ENCODE measurements at places on chromosomes 3 and 15. TPM values are rescaled to one million over a fixed set of nuclear protein-coding genes. Genes with fewer than 3 reads are reported as not detected.
A peak's percentile ranks its signal among the peaks of the same experiment; 100 is the strongest.

Gene ACP3
- total RNA-seq: not detected

DNA sequence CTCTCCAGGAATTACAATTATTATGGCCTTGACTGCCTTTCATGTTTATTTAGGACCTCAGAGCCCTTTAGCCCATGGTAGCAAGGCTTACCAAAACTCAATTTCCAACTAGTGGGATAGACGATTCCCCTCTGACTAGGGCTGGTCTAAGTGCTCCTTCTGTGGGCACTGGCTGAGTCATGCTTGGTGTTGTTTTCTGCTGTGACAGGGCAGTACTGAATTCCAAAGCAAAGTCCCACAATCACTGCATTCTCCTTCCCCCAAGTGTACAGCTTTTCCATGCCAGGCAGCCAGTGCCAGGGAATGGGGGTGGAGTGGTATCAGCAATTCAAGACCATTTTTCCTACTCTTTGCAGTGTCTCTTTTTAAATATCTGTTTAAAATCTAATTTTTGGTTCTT, 509.0 kb upstream of the NECTIN3 start:
- H3K27me3 ChIP-seq: peaks cover 2% of the 10 kb centered on the region
- no peak for DNase-seq
- H3K4me3 ChIP-seq: no peak overlapping the region
- H3K27ac ChIP-seq: no peak overlapping the region
- no peaks in the 10 kb centered on the region for H3K4me1 ChIP-seq
- no peaks in the 10 kb centered on the region for H3K36me3 ChIP-seq

DNA sequence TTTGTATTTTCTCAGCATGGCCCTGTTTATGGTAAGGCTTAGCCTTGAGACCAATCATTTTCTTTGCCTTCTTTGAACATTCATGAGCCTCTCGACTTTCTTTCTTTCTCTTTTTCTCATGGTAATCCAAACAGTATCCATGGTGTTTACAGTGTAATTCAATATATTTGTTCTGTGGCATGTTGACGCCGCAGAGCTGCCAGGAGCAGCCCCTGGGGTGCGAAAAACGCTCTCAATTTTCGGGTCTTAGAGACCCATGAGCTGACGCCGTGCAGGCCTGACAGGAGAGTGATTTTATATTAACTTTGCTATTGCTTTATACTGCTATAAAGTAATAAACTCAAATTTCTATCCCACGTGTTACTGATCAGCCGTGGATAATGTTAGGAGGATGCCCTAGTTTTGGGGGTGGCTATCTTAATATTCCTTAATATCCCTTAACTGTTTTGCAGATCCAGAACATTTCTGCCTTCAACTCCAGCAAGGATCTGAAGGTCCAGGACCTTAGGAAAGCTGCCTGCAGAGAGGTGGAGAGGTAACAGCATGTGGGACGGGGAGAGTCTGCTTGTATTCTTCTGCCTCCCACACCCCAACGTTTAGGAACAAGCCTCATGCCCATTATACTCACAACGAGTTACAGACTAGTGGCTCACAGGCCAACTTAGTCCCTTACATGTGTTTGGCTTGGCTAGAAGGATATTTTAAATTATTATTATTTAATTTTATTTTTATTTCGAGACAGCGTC, 29.3 kb upstream of the MYO1E start:
- no peak for DNase-seq
- H3K36me3 ChIP-seq: no peaks in the 10 kb centered on the region

GRCh38 chr3:49171119-49171774, at the start of gene KLHDC8B:
TSS of gene KLHDC8B (plus strand) at chr3:49171598. CDS start at chr3:49172770, 1,172 bp downstream.
- H3K36me3 ChIP-seq: peaks cover under 1% of the 10 kb centered on the region
- H3K4me3 ChIP-seq: peak within 1 kb of the TSS; percentile 83
- H3K27me3 ChIP-seq: peaks cover 2% of the 10 kb centered on the region
- H3K4me1 ChIP-seq: peaks cover 24% of the 10 kb centered on the region
- DNase-seq: peak; percentile 94

GRCh38 chr3:119401503-119402440, 61.6 kb downstream of the TMEM39A start:
- no peak overlapping the region for H3K4me3 ChIP-seq
- no peak overlapping the region for H3K27ac ChIP-seq
- H3K4me1 ChIP-seq: no peaks in the 10 kb centered on the region
